ENCODE measurements at places on chromosomes 11 and 22. TPM values are rescaled to one million over a fixed set of nuclear protein-coding genes. Genes with fewer than 3 reads are reported as not detected.

DNA sequence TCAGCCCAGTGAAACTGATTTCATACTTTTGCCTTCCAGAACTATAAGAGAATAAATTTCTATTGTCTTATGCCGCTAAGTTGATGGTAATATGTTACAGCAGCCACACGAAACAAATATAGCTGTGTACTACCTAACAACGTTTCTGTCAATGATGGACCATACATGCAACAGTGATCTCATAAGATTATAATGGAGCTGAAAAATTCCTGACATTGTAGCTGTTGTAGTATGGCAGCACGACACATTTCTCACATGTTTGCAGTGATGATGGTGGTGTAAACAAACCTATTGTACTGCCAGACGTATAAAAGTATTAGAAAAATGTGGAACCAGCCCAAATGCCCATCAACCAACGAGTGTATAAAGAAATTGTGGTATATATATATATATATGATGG lies 5.8 kb upstream of the SLC5A1 start:
- no peak for DNase-seq

GRCh38 chr22:29727131-29727523 lies 7.3 kb downstream of the CABP7 start:
- peak; percentile 50 for DNase-seq

GRCh38 chr22:36226189-36226588 lies 13.1 kb downstream of the APOL2 start:
- DNase-seq = no peak

GRCh38 chr11:110757962-110758755 lies 45.9 kb upstream of the ARHGAP20 start:
- DNase-seq = no peak

- no peak for DNase-seq
These were observed 119.5 kb downstream of the APOL5 start for GRCh38 chr22:35837101-35837727.

The SCN4B gene
- 0.17 TPM for total RNA-seq

- DNase-seq = no peak
These were observed 77.4 kb upstream of the OR5AK2 start for GRCh38 chr11:56911312-56911711.

The ACO2 gene
- 73.7 TPM for total RNA-seq

DNA sequence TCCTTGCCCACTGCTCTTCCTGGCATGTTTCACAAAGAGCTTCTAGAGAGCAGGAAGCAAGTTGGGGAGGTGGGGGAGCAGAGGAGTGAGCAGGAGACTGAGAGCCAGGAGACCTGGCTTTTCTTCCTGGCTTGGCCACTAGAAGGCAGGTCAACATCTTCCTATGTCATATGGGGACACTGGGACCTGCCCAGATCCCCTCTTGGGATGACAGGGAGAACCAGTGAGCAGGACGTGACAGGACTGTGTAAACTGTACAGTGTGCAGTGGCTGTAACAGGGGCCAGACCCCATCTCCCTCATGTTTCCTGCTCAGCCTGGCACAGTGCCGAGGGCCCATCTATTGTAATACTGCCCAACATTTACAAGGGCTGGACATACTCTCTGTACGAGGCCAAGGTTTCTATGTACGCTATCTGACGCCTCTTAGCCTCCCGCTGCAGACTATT lies 29.4 kb downstream of the GDPD5 start:
- no peak for DNase-seq

DNA sequence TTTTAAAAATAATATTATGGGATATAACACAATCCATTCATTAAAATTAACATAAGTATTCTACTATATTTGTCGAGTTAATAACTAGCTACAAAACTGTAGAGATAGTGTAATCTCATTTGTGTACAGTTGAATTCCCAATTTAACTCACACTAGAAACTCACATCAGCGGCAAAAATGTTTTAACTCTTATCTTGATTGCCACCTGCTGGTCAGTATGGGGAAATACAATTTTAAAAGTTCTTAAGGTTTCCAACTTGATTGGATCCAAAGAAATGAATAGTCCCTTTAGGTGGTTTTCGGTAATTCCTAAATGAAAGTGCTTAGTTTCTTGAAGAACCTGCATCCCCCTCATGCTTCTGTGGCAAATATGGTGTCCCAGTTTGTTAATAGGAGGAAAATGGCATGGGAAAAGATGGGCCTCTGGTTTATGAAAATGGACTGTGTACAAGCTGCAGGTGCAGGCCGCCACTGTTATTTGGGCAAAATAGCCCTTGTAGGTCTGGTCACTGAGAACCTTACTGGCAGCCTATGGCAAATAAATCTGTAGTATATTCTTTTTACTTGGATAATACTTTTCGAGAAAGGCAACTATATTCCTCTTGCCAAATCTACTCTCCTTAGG lies 33.7 kb upstream of the SLC17A6 start:
- no peak for DNase-seq

The C11orf87 gene
- total RNA-seq = not detected

The ADM gene
- total RNA-seq = 1.5 TPM

- DNase-seq = no peak
These were observed 22.8 kb upstream of the GUCY1A2 start for GRCh38 chr11:107041088-107041444.

- DNase-seq = no peak
These were observed 35.1 kb downstream of the HIPK3 start for GRCh38 chr11:33292311-33292710.
